ENCODE measurements at places on chromosomes 4 and X. TPM values are rescaled to one million over a fixed set of nuclear protein-coding genes. Genes with fewer than 3 reads are reported as not detected.

- H3K27me3 ChIP-seq = no peaks in the 10 kb centered on the region
- DNase-seq = no peak
- H3K36me3 ChIP-seq = no peaks in the 10 kb centered on the region
- no peak overlapping the region for H3K27ac ChIP-seq
These were observed 274.8 kb upstream of the UGT8 start for GRCh38 chr4:114323841-114324240.

- peaks cover 19% of the 10 kb centered on the region for H3K4me1 ChIP-seq
- H3K4me3 ChIP-seq = no peak within 1 kb of the TSS
- H3K27me3 ChIP-seq = peaks cover 16% of the 10 kb centered on the region
- H3K27ac ChIP-seq = no peak within 1 kb of the TSS
- DNase-seq = no peak
These were observed at the start of gene CRMP1 for GRCh38 chr4:5893004-5893580. CRMP1 (minus strand) TSS chr4:5893086; CDS start chr4:5892969, 117 bp downstream.

- no peaks in the 10 kb centered on the region for H3K4me1 ChIP-seq
- H3K27me3 ChIP-seq = no peaks in the 10 kb centered on the region
- no peak overlapping the region for H3K27ac ChIP-seq
- no peak overlapping the region for H3K4me3 ChIP-seq
- DNase-seq = no peak
These were observed 509.6 kb upstream of the CT83 start for GRCh38 chrX:116972362-116972761.

GRCh38 chr4:89820010-89820409, 17.0 kb downstream of the SNCA start:
- H3K4me3 ChIP-seq = no peak overlapping the region
- no peaks in the 10 kb centered on the region for H3K27me3 ChIP-seq
- no peaks in the 10 kb centered on the region for H3K4me1 ChIP-seq
- no peaks in the 10 kb centered on the region for H3K36me3 ChIP-seq
- no peak for DNase-seq
- no peak overlapping the region for H3K27ac ChIP-seq

- no peaks in the 10 kb centered on the region for H3K36me3 ChIP-seq
- H3K27ac ChIP-seq = no peak overlapping the region
- H3K4me1 ChIP-seq = no peaks in the 10 kb centered on the region
- no peaks in the 10 kb centered on the region for H3K27me3 ChIP-seq
These were observed 276.9 kb downstream of the ARHGAP24 start for GRCh38 chr4:85751866-85752265.

- H3K4me1 ChIP-seq = no peaks in the 10 kb centered on the region
- no peak for DNase-seq
- H3K4me3 ChIP-seq = no peak overlapping the region
- no peak overlapping the region for H3K27ac ChIP-seq
These were observed 824.0 kb downstream of the STIM2 start for GRCh38 chr4:27684610-27685011.

GRCh38 chrX:97605271-97605670, 721.6 kb downstream of the RPA4 start:
- no peaks in the 10 kb centered on the region for H3K27me3 ChIP-seq

The BRS3 gene
- not detected for total RNA-seq

The GUCY1B1 gene
- 22.8 TPM for total RNA-seq
